ENCODE measurements at places on chromosomes 6 and 20.

DNA sequence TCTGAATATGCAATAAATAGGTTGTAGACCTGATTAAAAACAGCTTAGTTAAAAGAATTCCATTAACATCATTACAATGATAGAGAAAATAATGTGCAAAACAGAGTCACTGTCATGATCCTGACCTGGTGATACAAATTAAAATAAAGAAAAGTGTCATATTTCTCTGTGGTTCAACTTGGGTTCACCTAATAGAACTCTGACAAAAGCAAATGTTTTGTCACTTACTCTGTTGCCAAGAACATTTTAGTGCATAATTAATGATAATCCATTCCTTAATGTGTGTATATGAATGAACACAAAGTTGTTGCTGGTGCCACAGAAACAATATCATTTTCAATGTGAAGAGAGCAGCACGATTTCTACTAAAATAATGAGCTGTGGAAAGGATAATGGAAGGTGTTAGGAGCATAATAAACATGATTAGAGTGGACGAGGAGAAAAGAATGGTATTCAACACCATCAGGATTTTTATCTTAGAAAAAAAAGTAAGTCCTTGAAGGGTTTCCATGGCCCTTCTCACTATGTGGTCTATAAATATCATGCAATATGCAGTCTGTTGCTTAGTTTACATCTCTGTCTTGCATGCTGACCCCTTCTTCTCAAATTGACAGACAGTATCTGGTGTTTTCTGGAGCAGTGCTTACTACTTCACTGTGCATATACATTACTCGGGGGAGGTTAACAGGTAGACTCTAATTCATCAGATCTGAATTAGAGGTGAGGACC is 656.6 kb upstream of the MMS22L start:
- peak; percentile 10 for DNase-seq

DNA sequence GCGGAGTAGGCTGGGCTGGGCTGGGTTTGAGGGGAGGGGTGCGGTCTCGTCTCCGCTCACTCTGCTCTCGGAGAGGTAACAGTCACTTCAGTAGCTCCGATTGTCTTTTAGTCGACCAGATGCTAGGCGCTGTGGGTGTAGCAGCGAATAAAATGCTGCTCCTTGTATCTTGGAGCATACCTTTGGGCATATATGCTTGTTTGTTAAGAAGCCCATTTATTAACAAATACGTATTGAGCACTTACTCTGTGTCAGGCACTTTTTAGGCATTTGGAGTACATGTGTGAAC is 545 bp downstream of the ACTR5 start:
- no peak for DNase-seq

DNA sequence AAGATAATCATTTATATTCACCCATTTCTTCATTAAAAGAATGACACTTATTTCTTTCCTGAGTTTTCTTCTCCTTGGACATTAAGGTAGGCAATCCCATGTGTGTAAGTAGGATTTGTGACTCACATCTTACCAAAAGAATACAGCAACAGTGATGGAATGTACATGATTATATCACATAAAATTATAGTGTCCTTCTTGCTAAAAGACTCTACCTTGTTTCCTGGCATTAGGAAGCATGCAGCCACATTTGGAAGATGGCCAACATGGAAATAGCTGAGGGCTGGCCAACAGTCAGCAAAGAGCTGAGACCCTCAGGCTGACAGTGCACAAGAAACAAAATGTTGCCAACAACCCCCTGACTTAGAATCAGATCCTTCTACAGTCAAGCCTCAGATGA is 327.9 kb upstream of the MARCKS start:
- no peak for DNase-seq

DNA sequence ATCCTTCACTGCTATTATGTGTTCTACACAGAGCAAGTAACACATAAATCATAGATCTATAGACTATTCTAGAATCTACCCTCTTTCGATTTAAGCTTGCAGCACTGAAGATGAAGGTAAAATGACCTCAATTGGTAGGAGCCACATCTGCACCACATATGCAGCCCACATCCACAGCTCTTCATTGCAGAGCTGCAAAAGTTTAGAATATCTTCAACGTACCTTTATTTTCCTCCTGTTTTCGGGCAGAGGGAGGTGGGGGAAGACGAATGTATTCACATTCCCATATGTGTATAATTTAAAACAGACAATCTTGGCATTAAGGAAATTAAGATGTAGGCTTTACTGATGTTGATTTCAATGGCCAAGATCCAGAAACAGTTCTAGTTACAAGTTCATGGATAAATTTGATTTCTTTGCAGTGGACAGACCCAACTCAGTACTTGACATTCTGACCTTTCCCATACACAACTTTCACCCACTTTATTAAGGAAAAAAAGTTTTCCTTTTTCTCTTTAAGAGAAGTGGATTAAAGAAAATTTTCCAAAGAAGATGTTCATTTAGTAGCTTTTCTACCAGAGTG is 14.0 kb downstream of the EPB41L2 start:
- no peak for DNase-seq

DNA sequence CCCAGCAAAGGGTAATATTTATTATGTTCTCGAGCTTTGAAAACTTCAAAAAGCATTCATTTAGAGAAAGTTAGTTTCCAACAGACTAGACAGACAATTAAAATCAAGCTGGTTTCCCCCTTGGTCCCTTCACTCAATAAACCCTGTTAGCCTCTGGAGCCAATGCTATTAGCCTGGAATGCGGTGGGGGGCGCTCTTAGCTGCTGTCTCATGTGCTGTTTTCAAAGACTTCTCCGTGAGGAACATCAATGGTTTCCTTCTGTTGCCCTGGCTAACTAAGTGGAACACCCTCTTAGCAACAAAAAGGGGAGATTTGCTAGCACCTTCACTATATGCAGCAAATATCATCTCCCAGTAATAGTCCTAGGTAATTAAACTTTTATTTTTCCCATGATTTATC is 86.4 kb downstream of the LY86 start:
- no peak for DNase-seq

DNA sequence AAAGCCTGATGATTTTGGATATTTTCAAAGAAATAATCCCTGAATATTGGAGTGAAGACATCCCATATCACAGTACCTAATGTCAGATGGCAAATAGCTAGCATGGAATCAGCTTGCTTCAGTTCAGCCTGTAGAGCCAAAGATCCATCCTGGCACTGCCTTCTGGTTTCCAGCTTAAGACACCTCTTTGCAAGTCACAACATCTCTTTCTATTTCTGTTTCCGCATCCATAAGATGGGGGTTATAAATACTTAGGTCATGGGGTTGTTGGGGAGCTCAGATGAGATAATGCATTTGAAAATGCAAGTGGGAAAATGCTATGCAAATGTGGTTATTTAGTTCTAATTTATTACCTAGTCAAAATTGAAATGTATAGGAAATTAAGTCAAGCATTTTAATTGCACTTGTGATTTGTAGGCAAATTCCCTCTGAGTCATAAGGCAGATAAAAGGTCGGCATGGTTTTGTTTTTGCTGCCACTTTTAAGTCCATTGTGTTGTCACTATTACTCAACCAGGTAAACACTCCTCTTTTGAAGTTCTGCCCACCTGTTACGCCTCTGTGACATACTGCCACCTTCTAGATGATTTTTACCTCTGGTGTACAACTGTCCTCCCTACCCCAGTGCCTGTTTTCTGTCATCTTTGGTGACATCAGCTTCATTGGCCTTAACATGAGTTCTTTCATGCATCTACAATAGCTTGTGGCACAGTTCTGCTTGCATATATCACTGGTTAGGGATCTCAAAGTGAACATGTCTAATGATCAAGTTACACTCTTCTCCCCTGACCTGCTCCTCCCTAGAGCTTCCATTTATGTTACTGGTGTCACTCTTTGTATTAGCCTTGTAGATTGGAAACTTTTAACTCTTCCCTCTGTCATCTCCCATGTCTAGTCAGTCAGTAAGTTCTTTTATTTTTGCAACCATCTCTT is 96.6 kb downstream of the CDKAL1 start:
- no peak for DNase-seq

- DNase-seq, result no peak
These were observed 38.6 kb downstream of the TFEB start for GRCh38 chr6:41696788-41697187.

All from NCI-H2081 treated with DMSO at 0.1 percent for 48 hours (cell line).